Activated CD8-positive, alpha-beta memory T cell treated with anti-CD3 and anti-CD28 coated beads for 48 hours (primary cell): ENCODE measurements at places on chromosomes 5 and 9.

- no peak for DNase-seq
Measured at GRCh38 chr9:615756-616155, 225.7 kb upstream of the DMRT1 start.

DNA sequence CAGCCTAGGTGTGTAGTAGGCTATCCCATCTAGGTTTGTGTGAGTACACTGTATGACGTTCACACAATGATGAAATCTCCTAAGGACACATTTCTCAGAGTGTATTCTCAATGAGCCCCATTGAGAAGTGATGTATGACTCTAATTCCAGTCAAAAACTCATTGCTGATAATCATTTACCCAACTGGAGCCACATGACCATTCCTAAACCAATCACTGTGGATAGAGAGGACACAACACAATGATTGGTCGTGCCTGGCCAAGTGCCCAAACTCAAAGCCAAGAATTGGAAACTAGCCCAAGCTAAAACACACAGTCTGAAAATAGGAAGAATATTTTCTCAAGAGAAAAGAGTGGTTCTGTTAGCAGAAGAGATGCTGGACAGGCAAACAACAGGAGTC is 191.2 kb downstream of the ZNF462 start:
- no peak for DNase-seq

DNA sequence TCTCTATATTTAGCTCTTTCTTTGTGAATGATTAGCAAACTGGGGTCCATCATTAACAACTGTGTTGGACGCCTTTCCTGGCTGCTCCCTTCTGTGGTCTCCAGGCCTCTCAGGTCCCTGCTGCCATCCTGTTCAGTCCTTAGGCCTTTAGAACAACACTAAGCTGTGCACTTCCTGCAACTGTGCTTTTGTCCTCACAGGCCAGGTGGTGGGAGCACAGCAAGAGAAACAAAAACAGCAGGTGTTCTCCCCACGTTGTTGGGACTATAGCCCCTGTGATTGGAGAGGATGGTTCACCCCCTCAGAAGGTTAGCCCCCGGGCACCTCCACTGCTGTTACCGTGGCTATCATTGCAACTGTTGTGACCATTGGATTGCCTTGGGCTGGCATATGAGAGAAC is 41.7 kb upstream of the CLINT1 start:
- DNase-seq: no peak

DNA sequence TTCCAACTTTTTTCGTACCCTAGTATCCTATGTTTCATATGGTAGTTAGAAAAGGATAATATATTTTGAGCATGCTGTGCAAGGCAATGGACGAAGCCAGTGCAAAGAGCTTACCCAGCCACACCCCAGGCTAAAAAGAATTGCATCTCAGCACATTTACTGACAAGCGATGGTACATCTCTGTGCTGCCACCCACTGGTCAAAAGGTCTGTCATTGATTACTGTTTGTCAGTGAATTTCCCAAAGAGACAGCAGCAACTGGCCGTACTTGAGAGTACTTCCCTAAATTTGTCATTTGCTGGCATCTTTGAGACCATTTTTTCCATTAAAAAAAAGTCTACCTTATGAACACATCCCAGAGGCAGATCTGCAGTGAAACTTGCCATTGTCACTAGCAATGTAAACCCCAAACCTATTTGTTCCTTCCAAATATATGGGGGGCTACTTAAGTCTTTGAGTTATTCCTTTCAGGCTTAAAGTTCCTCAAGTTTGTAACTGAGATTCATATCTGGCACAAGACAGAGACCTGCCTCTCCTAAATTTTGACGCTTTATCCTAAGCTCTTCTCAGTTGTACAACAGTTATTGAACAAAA is 184.3 kb downstream of the CTNND2 start:
- no peak for DNase-seq

DNA sequence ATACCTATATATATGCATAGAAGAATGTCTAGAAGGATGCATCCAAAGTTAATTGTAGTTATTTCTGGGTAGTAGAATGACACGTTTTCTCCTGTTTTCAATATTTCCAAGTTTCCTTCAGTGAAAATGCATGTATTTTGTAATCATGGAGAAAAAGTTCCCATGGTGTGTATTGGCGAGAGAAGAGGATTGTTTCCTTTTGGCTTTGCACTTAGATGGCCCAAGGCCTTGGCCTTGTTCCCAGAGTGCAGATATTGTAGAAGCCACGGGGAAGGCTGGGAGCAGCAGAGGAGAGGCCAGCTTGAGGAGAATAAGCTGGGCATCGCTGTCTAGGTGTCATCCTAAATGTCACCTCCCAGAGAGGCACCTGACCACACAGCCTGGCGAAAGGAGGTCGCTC is 44.0 kb downstream of the IRF1 start:
- DNase-seq: no peak

GRCh38 chr9:125629446-125629845 is 77.6 kb downstream of the MAPKAP1 start:
- DNase-seq: no peak

- DNase-seq: no peak
Measured at GRCh38 chr5:126720369-126720768, 56.6 kb upstream of the LMNB1 start.

- DNase-seq: no peak
Measured at GRCh38 chr5:35870605-35871004, 13.9 kb downstream of the IL7R start.

DNA sequence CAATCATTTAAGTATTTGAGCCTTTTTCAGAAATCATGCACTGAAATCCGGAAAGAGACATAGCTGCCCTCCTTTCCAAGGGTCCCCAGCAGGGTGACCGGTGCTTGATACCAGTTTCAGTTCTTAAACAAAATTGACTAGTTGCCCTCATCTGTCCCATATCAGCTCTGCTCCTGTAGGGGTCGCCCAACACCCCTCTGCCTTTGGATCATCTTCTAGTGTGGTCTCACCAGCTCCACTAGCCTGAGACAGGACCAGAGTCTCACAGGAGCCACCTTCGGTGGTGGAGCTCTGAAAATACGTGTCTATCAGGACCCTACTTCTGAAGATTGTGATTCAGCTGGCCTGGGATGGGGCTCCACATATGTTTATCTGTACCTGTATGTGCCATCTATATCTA is 428.2 kb downstream of the ENC1 start:
- no peak for DNase-seq

- no peak for DNase-seq
Measured at GRCh38 chr9:127844821-127845359, 9.6 kb downstream of the ENG start.

- no peak for DNase-seq
Measured at GRCh38 chr9:137252555-137253506, 1.7 kb downstream of the STPG3 start.

DNA sequence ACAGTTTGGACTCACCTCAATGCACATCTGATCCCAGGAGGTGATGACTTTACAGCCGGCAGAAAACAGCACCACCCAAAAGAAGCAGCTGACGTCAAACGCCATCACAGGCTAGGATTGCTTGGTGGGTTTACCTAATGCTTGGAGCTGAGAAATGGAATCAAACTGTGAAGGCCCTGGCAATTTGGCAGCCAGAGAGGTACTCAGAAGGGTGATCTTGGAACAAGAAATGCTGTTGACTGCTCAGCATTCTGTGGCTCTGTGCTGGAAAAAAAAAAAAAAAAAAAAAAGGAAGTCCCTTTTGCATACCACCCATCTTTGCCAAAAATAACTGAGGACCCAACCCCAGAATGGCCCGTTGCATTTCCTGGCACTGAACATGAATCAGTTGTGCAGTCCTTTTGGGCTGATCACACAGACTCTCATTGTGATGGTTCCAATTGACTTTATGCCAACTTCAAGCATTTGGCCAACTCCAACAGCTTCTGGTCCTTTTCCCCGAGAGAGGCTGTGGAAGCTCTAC is at the start of gene CD180:
TSS of gene CD180 (minus strand) at position 263 of the 523 bp plus-strand sequence. CDS start at position 105, 158 bp downstream.
- DNase-seq: no peak

- DNase-seq: no peak
Measured at GRCh38 chr9:125439434-125440272, 178.0 kb downstream of the GAPVD1 start.

- no peak for DNase-seq
Measured at GRCh38 chr5:170628691-170629565, 125.1 kb downstream of the KCNIP1 start.

GRCh38 chr5:171705830-171706468 is 79.7 kb upstream of the SMIM23 start:
- DNase-seq: no peak

DNA sequence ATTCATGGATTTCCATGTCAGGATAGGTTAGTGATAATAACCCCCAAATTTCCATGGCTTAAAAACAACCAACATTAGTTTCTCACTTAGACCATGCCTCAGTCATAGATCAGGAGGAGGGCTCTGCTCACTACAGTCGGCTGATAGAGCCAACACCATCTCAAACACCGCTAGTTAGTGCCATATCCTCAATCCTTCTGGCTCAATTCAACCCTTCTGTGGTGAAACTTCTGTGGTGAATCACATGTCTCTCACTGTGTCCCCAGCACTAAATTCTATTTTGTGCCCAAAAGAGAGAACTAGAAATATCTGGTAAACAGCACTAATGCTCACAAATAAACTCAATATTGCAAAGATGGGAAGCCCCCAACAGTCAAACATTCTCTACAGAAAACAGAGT is 21.1 kb downstream of the ECPAS start:
- no peak for DNase-seq

DNA sequence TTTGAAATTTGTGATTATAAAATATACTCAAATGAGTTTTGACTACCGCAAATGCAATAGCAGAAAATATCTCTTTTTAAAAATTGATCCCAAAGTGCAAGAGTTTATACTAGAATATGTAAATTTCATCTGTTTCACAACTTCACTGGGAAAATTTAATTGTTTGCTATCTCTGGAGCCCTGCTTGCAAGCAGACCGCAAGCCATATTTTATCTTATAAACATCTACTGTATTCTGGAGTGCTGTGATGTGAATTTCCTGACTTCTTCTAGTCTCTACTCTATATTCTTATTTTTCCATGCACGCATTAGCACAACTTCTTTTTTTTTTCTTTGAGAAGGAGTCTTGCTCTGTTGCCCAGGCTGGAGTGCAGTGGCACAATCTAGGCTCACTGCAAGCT is 98.7 kb downstream of the DROSHA start:
- no peak for DNase-seq

- no peak for DNase-seq
Measured at GRCh38 chr5:178203670-178204181, 607 bp upstream of the HNRNPAB start.

DNA sequence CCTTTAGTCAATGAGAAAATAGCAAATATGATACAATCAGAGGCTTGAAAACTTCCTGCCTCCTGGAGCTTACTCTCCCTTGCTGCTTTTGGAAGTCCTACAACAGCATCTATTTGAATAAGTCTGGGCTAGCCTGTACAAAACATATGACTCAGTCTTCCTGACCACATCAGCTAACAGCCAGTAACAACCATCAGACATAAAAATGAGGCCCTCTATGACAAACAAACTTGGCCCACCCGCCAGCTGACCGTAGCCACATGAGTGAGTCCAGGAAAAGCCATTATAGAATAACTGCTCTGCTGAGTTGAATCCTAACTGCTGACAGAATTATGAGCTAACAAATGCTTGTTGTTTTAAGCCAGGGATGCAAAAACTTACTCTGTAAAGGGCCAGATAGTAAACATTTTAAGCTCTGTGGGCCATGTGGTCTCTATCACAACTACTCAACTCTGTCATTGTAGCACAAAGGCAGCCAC is 347.6 kb downstream of the PTPRD start:
- no peak for DNase-seq

- no peak for DNase-seq
Measured at GRCh38 chr5:133385346-133385745, 227.0 kb downstream of the FSTL4 start.

- DNase-seq: no peak
Measured at GRCh38 chr9:70442328-70442848, 27.9 kb upstream of the KLF9 start.

GRCh38 chr5:158591301-158591863 is 508.3 kb downstream of the EBF1 start:
- DNase-seq: no peak

DNA sequence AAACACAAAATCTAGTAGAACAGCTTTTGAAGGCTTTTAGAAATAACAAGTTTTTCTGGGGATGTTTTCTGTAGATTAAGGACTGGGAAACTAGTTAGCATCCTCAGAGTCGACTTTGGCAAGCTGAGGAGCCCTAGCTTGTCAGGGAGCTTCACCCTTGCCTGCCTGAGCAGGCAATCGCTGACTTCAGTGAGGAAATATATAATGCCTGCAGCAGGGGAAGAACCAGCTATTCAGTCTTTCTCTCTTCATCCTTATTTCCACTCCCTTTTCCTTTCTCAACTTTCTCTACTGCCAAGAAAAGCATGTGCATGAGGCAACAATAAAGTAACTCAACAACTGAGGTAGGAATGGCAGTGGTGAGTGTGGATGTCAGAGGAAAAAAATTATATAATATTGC is 54.7 kb downstream of the PLK2 start:
- DNase-seq: no peak

GRCh38 chr5:116446356-116447005 is 128.1 kb downstream of the SEMA6A start:
- no peak for DNase-seq

GRCh38 chr5:141986072-141986471 is 17.2 kb downstream of the RNF14 start:
- no peak for DNase-seq

- DNase-seq: no peak
Measured at GRCh38 chr9:132943651-132944293, 644 bp downstream of the TSC1 start.

- no peak for DNase-seq
Measured at GRCh38 chr9:88501086-88501485, 33.9 kb upstream of the NXNL2 start.

DNA sequence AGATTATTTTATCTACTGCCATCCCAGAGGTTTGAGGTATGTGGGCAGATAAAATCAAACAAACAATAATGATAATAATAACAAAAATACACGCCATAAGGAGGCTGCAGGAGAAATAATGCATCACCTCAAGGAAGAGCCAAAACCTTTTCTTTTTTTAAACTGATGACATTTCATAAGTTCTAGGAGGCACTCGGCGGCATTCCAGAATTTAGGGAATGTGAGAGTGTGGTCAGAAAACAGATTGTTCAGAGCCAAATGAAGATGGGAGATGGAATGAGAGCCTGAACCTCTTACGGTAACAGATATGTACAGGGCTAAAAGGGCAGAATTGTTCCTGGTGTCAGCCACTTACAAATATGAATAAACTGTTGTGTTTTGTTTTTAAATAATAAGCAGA is 615.0 kb upstream of the CHD1 start:
- DNase-seq: no peak

- DNase-seq: peak; percentile 18
Measured at GRCh38 chr5:134003817-134004625, 754 bp downstream of the VDAC1 start.

DNA sequence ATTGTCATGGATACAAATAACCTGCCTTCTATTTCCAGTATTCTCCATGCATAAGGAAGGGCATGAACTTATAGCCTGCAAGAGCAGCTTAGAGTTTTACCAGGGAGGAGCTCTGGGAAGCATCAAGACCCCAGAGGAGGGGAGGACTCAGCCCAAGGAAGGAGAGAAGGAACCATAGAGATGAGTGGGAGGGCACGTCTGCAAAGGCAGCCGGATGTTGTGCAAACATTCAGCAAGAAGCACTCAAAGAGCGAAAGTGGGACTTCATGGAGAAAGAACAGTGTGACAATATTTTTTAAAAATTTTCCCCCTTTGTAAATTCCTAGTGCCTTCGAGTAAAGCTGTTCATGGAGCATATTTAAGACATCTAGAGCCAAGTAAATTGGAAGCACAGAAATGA is 270.1 kb upstream of the PTGER4 start:
- DNase-seq: no peak

- no peak for DNase-seq
Measured at GRCh38 chr9:107367727-107368502, 84.8 kb downstream of the RAD23B start.

GRCh38 chr5:58317808-58318207 is 142.1 kb downstream of the PLK2 start:
- no peak for DNase-seq
